ENCODE measurements at places on chromosomes 2 and 18. TPM values are rescaled to one million over a fixed set of nuclear protein-coding genes. Genes with fewer than 3 reads are reported as not detected.

DNA sequence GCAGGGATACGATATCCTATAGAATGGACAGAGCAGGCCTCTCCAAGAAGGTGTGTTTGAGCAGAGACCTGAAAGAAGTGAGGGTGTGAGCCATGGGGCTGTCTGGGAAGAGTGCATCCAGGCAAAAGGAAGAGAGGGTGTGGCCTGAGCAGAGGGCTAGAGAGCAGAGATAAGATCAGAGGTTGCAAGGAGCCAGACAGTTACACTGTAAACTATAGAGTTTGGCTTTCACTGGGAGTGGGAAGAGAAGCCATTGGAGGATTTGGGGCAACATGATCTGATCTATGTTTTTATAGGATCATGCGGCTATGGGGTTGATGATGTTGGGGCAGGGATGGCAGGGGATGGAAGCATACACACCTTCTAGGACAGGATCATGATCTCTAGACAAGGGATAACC lies 124.1 kb upstream of the MAP3K20 start:
- no peak for ATAC-seq

GRCh38 chr2:36357847-36358659 lies 2.5 kb downstream of the CRIM1 start:
- peak; percentile 33 for ATAC-seq

- ATAC-seq: no peak
Observed at GRCh38 chr2:109447251-109447661, 166.5 kb downstream of the SEPTIN10 start.

GRCh38 chr2:109214651-109215371 lies 85.8 kb downstream of the SH3RF3 start:
- ATAC-seq: no peak

DNA sequence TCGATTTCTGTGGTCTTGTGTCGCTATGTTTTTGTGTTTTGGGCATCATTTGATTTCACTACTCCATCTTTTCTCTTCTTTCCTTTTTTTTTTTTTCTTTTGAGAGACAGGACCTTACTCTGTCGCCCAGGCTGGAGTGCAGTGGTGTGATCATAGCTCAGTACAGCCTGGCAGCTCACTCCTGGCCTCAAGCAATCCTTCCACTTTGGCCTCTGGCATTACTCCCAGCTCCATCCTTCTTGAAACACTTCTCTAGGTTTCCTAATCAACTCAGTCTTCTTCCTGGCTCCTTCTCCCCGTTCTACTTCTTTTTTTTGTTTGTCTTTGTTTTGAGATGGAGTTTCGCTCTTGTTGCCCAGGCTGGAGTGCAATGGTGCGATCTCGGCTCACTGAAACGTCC lies 26.5 kb downstream of the TCF23 start:
- ATAC-seq: no peak

The ARHGAP25 gene
- 4.6 TPM for total RNA-seq

DNA sequence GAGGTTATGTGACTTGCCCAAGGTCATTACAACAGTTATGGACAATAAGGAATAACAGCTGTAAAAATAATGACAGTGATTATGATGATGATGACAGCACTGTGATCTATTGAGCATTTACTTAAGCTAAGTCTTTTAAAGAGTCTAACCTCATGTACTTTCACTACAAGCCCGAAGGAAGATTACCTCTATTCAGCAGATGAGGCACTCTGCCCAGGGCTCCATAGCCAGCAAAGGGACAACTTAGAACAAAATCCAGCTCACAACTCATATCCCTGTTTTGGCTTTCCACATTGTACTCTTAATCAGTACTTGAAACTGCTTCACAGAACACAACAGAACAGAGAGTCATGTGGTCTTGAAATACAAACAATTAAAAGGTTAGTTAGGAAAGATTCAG lies 290.2 kb downstream of the ZNF385B start:
- ATAC-seq: peak; percentile 16

DNA sequence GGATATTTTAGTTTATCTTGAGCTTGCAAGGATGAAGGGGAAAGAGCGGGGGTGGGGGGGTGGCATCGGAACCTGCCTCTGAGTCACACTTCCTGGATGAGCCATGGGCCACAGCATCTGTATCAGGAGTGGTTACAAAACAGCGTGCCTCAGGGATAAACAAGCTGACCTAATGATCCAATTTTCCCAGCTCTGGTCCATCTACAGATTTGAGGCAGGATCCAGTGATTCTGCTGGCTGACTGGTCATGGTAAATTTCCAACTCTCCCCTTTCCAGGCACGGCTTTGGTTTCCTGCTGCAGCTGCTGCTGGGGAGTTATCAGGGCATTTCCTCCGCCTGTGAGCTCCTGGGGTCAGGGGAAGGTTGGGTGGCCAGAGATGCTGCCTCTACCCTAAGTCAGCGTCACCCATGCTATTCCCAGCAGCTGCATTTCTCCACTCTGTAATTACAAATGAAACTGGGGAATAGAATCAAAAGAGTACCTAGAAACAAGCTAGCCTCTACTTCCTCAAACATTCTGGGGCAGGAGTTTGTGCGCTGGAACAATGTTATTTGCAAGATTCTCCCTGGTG lies 4.7 kb upstream of the HPCAL1 start:
- peak; percentile 57 for ATAC-seq

DNA sequence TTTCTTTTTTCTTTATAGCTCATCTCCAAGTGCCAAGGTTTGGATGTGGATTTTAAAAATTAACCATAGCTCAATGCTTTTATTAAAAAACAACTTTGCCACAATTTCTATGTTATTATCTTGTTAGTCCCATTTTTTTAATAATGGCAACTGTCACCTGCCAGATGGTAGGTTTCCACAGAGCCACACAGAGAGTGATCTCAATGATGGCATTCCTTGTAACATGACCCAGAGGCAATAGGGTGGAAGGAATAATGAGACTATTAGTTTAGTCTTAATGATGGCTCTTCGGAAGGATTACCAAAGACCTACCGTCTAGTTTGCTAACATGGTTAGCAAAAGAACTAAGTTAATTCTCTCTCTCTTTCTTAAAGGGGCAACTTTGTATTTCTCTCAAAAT lies 64.0 kb downstream of the REL start:
- ATAC-seq: no peak

GRCh38 chr2:25265001-25265400 lies 76.7 kb downstream of the DNMT3A start:
- peak; percentile 63 for ATAC-seq
